ENCODE measurements at places on chromosomes 7 and 10. TPM values are rescaled to one million over a fixed set of nuclear protein-coding genes. Genes with fewer than 3 reads are reported as not detected.

DNA sequence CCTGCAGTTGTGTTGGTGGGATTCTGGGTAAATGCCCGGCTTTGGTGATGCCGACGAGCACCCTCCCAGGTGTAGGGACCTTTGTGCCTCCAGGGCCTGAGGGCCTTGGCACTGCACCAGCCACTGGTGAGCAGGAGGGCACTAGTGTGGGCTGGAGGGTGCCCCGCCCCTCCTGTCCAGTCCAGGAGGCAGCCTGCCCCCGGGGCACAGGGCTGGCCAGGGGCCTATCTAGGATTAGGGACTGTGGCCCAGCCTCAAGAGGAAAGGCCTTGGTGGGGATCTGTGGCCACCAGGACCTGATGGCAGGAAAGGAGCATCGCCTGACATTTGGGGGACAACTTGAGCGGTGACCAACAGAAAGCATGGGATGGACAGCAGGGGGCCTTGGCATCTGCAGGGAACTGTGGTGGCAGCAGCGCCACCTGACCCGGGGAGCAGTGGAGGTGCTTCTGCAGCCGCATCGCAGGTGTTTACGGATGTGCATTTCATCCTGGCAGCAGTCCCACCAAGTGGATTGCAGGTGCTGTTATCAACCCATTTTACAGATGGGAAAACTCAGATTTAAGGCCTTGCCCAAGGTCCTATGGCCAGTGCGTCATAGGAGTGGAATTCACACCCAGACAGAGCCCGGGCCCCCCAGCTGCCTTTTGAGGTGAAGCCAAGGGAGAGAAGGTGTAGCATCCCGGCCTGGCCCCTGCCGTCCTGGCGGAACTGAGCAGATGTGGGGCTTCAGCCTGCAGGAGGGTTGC is 11.1 kb downstream of the ZNF316 start:
- no peak for DNase-seq
- H3K36me3 ChIP-seq = peaks cover 5% of the 10 kb centered on the region
- no peaks in the 10 kb centered on the region for H3K4me1 ChIP-seq
- H3K27me3 ChIP-seq = no peaks in the 10 kb centered on the region

DNA sequence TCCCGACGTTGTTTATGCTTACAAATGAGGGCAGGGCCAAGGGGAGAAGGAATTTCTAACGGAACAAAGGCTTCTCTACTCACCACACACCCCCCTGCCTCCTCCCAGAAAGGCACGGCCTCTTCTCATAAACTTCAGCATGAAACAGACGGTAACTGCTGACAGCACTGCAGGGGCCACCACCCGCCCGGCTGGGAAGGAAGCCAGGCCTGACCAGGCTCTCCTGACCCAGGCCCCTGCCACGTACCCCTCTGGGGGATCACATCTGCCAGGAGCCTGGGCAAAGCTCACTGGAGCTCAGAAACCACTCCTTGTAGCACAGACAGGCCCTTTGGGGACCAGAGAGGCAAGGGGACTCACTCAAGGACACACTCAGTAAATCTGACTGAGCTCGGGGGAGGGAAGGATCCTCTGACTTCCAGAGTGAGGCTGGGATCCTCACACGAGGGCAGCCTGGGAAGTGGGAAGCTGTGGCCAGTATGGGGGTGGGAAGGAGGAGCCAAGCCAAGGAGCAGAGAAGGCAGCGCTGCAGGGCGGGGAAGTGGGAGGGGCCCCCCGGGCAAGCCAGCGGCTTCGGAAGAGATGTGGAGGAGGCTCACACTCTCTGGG is 46.1 kb downstream of the ZCCHC24 start:
- peaks cover 33% of the 10 kb centered on the region for H3K4me1 ChIP-seq
- no peaks in the 10 kb centered on the region for H3K36me3 ChIP-seq
- peak overlapping the region; percentile 20 for H3K4me3 ChIP-seq

GRCh38 chr10:30247704-30248103 is 101.4 kb downstream of the MTPAP start:
- no peak overlapping the region for H3K4me3 ChIP-seq
- H3K4me1 ChIP-seq = no peaks in the 10 kb centered on the region
- no peak overlapping the region for H3K27ac ChIP-seq

DNA sequence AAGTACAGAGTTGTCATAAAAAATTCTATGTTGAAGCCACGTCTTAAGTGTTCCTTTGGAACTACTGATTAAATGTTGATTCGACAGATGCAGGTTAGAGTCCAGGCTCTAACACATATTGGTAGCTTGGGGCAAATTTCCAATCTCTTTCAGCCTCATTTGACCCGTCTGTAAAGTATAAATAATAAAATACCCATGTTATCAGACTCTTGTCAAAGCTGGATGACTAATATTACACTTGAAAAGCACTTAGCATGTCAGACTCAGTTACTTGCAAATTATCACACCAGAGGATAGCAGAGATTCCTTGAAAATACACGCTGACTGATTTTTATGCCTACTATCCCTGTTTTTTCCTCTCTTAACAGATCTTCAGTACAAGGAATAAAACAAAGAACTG is 18.1 kb upstream of the MACC1 start:
- no peak overlapping the region for H3K27ac ChIP-seq
- no peaks in the 10 kb centered on the region for H3K27me3 ChIP-seq
- peaks cover 12% of the 10 kb centered on the region for H3K4me1 ChIP-seq
- H3K4me3 ChIP-seq = no peak overlapping the region
- no peaks in the 10 kb centered on the region for H3K36me3 ChIP-seq

The PANK1 gene
- 25.8 TPM for total RNA-seq

The PPP1R3C gene
- 2.8 TPM for total RNA-seq

Measured in WTC11 (cell line).